ENCODE measurements at places on chromosomes 5 and 9.

- H3K27me3 ChIP-seq, result peaks cover 25% of the 10 kb centered on the region
- H3K27ac ChIP-seq, result no peak overlapping the region
- no peaks in the 10 kb centered on the region for H3K36me3 ChIP-seq
- H3K4me1 ChIP-seq, result no peaks in the 10 kb centered on the region
- H3K4me3 ChIP-seq, result no peak overlapping the region
Measured at GRCh38 chr9:34562135-34562745, 27.3 kb downstream of the CNTFR start.

GRCh38 chr9:132973166-132973565 lies 5.3 kb upstream of the GFI1B start:
- no peak overlapping the region for H3K27ac ChIP-seq
- no peaks in the 10 kb centered on the region for H3K4me1 ChIP-seq

- H3K27me3 ChIP-seq, result no peaks in the 10 kb centered on the region
- no peak overlapping the region for H3K4me3 ChIP-seq
- no peak overlapping the region for H3K27ac ChIP-seq
- peaks cover 29% of the 10 kb centered on the region for H3K4me1 ChIP-seq
Measured at GRCh38 chr5:138372225-138372624, 19.7 kb downstream of the KDM3B start.

DNA sequence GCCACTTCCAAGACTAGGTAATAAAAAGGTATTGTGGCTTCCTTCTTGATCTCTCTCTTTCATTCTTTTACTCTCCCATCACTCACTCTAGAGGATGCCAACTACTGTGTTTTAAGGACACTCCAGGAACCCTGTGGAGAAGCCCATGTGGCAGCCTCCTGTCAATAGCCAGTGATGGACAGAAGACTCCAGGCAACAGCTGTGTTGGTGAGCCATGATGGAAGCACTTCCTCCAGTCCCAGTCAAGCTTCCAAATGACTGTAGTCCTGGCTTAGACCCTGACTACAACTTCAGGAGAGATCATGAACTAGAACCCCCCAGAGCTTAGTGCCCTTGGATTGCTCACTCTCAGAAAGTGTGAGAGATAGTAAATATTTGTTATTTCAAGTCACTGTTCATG lies 123.9 kb downstream of the PPP2R2B start:
- H3K36me3 ChIP-seq, result no peaks in the 10 kb centered on the region
- DNase-seq, result no peak
- H3K27me3 ChIP-seq, result no peaks in the 10 kb centered on the region
- peaks cover 52% of the 10 kb centered on the region for H3K4me1 ChIP-seq

DNA sequence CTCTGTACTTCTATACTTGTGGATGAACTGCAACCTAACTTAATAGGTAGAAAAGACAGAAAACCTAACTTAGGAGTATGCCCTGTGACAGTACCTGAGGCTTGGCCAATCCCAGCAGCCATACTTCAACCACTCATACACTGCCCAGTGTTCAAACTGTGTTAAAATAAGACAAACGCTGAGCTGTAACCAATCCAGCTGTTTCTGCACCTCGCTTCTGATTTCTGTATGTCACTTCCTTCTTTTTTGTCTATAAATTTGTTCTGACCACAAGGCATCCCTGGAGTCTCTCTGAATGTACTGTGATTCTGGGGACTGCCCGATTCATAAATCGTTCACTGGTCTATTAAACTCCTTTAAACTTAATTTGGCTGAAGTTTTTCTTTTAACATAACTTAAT lies 41.4 kb downstream of the AUH start:
- H3K36me3 ChIP-seq, result peaks cover 48% of the 10 kb centered on the region
- H3K4me3 ChIP-seq, result no peak overlapping the region
- H3K27ac ChIP-seq, result no peak overlapping the region

DNA sequence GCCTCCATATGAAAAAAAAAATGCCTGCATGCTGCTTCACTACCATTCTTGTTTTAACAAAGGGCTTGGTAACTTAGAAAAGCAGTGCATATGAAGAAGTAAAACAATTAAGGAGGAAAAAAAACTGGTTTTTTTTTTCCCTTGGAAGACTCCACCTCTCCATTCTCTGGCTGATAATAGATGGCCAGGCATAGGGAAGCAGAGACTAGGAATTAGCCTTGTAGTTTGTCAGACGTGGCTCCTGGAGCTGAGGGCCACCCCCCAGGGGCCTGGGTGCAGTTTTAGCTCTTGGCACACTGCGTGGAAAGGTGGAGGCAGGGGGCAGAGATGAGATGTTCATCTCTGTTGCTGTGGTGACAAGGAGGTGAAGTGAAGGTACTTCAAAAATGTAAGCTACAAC lies 42.7 kb downstream of the WDR36 start:
- peaks cover 16% of the 10 kb centered on the region for H3K4me1 ChIP-seq
- DNase-seq, result no peak
- H3K36me3 ChIP-seq, result peaks cover 3% of the 10 kb centered on the region
- H3K27ac ChIP-seq, result no peak overlapping the region

DNA sequence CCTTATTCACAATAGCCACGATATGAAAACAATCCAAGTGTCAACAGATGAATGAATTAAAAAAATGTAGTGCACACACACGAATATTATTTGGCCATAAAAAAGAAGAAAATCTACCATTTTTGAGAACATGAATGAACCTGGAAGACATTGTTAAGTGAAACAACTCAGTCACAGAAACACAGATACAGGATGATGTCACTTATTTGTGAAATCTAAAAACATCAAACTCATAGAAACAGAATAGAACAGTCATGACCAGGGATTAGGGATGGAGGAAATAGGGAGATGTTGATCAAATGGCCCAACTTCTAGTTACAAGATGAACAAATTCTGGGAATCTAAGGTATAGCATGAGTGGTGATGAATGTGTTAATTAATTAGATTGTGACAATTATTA lies 72.3 kb downstream of the MACIR start:
- H3K27ac ChIP-seq, result no peak overlapping the region
- no peak for DNase-seq
- H3K4me1 ChIP-seq, result no peaks in the 10 kb centered on the region
- no peaks in the 10 kb centered on the region for H3K36me3 ChIP-seq
- H3K27me3 ChIP-seq, result peaks cover 7% of the 10 kb centered on the region
- no peak overlapping the region for H3K4me3 ChIP-seq

- H3K27ac ChIP-seq, result no peak overlapping the region
- DNase-seq, result no peak
- no peak overlapping the region for H3K4me3 ChIP-seq
- H3K27me3 ChIP-seq, result peaks cover 3% of the 10 kb centered on the region
- no peaks in the 10 kb centered on the region for H3K36me3 ChIP-seq
Measured at GRCh38 chr5:178489271-178489976, 100.8 kb downstream of the COL23A1 start.
